Daoy (cell line): ENCODE measurements at places on chromosomes 1 and 21. TPM values are rescaled to one million over a fixed set of nuclear protein-coding genes. Genes with fewer than 3 reads are reported as not detected.

Gene KCNK1
- 12.7 and 19.3 TPM in 2 replicates for total RNA-seq

DNA sequence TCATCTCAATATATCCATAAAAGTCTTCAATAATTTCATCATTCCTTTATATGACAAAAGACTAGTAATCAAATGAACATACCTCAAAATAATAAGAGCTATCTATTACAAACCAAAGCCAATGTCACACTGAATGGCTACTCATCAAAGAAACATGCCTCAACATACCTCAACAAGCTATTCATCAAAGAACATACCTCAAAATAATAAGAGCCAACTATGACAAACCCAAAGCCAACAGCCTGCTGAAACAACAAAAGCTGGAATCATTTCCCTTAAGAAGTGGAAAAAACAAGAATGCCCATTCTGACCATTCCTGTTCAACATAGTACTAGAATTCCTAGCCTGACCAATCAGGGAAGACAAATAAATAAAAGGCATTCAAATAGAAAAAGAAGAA is 1373.7 kb downstream of the BRINP3 start:
- DNase-seq: no peak

Gene MCL1
- total RNA-seq: 210 and 235 TPM in 2 replicates

DNA sequence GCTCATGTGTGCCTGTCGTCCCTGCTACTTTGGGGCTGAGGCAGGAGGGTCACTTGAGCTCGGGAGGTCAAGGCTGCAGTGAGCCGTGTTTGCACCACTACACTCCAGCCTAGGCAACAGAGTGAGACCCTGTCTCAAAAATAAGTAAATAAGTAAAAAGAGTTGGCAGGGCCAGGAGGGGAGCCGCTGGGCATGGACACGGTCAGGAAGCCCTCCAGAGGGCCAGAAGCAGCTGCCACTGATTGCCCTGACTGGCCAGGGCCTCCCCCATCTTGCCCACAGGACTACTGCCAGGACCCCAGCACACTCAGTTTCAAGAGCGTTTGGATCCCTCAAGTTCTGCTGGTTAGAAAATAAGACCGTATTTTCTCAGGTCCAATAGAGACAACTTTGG is 112.2 kb upstream of the IPO9 start:
- no peak for DNase-seq

Gene PLEKHG5
- 8.1 and 8.4 TPM in 2 replicates for total RNA-seq

DNA sequence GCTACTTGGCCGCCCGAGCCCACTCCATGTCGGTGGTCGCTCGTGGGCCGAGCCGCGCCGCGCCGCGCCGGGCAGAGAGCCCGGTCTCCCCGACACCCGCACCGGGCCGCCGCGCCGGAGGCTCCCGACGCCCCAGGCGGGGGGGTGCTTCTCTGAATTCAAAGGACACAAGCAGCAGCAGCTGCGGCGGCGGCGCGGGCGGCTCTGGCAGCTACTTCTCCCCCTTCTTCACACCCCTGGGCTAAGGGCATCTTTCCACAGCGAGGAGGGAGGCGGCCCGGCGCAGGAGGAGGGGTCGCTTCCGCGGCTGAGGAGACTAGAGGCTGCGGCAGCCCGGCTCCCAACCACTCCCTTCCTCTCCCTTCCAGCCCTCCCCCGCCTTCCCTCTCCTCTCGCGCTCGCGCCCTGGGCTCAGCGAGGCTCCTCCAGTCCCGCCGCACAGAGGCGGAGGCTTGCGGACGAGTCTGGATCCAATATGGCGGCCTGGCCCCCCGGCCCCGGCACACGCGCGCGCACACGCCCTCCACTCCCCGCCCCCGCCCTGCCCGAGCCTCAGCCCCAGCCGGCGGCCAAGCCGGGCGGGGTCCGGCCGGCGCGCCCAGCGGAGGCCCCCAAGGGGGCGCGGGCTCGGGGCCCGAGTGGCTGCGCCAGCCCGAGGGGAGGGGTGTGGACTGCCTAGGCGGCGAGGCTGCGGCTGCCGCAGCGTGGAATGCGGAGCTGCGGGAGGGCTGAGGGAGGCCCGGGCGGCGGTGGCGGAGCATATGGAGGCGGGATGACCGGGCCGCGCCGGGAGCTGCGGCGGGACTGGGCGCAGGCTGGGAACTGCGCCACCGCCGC is at the start of gene CDC42BPA:
CDC42BPA (minus strand) TSS at position 477 of the 837 bp plus-strand sequence. CDS start 1,310 bp downstream, outside the sequence.
- DNase-seq: peak; percentile 93

DNA sequence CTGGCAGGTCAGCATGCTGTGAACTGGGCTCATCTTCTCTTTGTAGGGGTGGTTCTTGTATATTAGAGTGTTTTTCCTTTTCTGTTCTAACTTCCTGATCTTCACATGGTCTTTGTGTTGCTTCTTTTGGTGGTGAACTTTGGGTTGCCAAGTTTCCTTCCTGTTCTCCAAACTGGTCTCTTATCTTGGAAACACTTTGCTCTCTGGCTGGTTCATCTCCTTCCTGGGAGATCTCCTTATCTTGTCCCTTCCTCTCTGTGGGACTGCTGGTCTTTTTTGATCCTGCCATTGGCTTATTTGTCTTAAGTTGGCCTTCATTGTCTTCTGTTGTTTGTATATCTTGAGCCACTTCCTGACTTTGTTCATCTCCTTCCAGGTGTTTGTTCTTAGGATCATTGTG is 2.1 kb downstream of the TCHHL1 start:
- no peak for DNase-seq

- no peak for DNase-seq
These were observed 293.8 kb upstream of the PBX1 start for GRCh38 chr1:164265232-164265631.

- no peak for DNase-seq
These were observed 42.7 kb downstream of the ATP5PF start for GRCh38 chr21:25691976-25692375.

DNA sequence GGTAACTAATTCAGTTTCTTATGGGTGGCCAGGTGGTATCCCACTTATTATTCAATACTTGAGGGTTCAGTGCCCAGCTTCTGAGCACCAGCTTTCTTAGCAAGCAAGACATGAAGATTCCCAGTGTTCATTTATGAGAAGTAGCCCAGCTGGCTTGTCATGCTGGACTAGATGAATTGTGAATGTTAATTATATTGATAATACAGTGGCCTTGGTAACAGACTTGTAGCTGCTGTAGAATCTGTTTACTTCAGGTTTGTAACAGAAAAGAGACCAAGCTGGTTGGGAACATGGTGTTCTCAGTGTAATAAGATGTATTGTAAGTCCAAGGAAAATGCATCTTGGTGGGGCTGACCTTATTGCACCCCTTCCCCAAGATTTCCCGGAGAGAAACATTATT is 10.1 kb downstream of the AHCYL1 start:
- DNase-seq: no peak

DNA sequence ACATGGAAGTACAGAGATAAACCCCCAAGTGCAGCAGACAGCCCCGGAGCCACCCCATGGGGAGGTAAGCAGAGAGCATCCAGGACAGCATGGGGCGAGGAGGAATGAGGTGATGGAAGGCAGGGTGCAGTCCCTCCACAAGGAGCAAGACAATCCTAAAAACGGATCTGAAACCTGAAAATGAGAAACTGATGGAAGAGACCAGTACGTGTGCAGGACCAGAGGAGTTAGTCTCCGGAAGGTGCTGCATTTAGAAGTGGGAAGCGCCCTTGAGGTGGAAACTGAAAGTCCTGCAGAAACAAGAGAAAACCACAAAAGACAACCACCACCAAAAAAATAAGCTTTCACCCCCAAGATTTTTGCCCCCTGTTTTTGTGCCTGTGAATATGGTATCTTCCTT is 17.4 kb upstream of the DDOST start:
- no peak for DNase-seq

- no peak for DNase-seq
These were observed 78.4 kb downstream of the CD58 start for GRCh38 chr1:116492358-116492811.

Gene LCE6A
- not detected in 2 replicates for total RNA-seq

DNA sequence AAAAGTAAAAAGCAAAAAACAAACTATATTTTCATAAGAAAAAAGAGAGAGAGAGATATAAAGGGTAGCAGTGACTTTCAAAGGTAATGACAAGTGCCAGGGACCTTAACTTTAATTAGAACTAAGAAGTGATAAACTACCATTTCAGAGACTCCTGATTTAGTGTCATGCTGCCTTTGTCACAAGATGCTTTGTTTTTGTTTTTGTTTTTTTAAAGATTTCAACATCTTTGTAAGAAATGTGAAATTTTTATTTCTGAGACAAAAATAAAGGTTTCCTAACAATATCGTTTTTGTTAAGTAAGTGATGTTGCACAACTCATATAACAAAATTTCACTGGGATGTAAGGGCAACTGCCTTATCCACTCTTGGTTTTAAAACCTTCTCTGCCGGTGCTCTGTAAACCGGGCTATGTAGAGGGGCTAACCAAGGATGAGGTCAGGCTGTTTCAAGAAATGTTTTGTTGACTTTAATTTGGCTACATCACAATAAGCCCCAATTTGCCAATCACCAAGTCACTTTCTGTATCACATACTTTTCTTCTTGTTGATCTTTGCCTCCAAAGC is 35.2 kb upstream of the SYT2 start:
- no peak for DNase-seq

DNA sequence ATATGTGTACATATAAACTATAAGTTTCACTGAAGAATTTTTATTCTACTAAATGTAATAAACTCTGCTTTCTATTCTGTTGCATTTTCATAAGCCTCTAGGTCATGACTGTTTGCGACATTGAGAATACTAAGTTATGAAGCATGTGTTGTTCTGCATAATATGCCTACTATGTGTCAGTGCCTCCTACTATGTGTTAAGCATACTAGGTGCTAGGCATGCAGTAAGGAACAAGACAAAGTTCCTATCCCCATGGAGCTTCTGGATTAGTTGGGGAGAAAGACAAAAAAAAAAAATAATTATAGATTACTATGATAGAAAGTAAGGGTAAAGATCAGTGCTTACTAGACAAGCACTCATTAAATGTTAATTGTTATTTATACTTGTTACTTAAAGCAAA is 1.3 kb downstream of the SDCCAG8 start:
- DNase-seq: no peak

DNA sequence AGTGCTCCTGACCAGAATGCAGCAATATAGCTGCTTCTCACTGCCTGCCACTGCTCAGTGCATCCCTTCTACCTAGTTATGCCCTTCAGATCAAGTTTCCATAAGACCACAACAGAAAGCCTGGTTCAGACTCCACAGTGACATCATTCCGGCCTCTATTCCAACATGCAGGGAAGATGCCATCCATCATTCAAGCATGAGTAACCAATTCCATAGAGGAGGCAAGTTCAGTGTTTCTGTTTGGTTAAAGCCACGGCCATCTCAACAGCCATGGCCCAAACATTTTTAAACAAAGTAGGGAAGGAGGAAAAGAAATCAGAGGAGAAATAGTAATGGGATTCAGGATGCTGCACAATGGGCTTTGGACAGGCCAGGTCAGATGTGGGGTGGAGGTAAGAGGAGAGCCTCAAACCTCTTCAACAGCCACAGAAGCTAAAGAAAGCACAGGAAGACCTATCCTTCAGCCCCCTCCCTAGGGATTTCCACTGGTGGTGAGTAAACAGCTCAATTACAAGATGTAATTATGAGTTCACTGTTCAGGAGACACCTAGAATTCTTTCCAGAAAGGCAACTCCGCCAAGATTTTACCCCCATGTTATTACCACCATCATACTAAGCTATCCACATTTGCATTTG is 484.9 kb downstream of the SETD4 start:
- peak; percentile 79 for DNase-seq

DNA sequence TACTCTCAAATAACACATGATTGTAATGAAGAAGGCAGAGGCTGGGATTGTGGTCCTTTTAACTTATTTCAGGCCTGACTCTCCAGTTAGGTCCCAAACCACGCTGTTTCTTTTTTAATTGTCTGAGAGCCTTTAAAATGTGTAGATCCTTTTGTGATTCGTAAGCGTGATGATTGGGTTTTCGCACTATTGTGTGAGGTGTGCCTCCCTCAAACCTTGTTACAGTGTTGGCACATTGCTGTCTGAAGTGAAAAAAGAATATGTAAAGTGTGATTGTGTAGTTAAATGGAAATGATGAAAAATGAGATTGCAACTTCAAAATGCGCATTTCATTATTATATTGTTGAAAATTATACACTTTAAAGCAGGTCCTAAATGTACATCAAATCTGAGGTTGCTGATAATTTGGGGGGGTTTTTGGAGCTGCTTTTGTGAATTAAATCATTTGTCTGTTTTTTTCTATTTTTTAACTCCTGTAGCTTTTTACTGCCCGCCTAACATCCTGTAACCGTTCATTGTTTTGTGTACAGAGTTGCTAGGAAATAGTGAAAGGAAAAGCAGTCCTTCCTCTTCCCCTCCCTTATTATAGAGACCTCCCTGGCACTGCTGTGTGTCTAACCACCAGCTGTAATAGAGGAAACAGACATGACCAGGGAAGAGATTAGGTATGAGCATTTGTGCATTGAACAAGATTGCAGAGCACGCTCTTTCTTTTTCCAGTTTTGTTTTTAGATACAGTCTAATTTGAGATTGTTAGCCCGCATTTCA is 43.3 kb downstream of the IARS2 start:
- DNase-seq: peak; percentile 16

Gene DYRK3
- 15.8 and 16.9 TPM in 2 replicates for total RNA-seq

GRCh38 chr1:21534674-21535378 is 25.6 kb downstream of the ALPL start:
- peak; percentile 58 for DNase-seq

- DNase-seq: peak; percentile 51
These were observed 2.2 kb upstream of the ARHGAP30 start for GRCh38 chr1:161071886-161072371.

Gene LAMB3
- total RNA-seq: 5.7 and 7.8 TPM in 2 replicates

GRCh38 chr1:166933633-166934032 is 41.7 kb downstream of the ILDR2 start:
- peak; percentile 34 for DNase-seq

Gene C1orf116
- total RNA-seq: 0.11 TPM in 1 of 2 replicates, not detected in the other

GRCh38 chr1:216331211-216331610 is 92.0 kb downstream of the USH2A start:
- no peak for DNase-seq

Gene PLA2G2D
- total RNA-seq: not detected in 2 replicates

DNA sequence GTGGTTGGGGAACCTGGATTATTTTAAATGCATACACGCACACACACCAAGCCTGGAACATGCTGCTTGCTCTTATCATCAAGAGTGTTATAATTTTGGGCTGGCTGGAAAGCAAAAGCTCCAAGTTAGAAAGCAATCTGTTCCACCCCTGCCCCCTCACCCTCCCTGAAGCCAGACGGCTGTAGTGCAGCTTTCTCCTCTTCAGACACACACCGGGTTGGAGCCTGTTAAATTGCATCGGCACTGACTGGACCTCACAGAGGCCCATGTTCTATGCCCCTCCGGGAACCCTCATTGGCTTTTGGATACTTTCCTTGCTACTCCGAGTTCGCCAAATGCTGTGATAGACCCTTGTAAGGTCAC is 90.6 kb upstream of the KCNJ15 start:
- no peak for DNase-seq

DNA sequence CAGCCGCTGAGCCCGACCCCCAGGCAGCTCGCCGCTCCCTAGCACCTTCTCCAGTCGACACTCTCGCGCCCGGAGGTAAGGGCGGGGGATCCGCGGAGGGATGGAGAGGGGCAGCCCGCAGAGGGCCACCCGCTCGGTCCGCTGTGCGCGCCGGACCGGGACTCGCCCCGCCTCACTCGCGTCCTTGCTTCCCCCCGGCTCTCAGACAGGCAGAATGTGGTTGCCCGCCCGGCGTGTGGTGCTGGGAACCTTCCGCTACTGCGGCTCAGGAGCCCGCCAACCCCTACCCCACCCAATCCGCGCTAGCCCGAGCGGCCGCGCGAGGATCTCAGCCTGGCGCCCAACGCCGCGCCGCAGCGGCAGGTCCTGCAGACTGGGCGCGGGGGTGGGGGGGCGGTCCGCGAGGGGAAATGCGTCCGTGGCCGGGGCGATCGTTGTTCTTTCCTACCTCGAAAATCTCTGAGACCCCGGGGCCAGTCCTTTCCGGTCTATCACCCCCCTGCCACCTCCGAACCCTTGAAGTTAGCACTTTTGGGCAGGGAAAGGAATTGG is 404 bp downstream of the LRRC8C start:
- peak; percentile 80 for DNase-seq
